ENCODE measurements at places on chromosomes 1 and 21.

DNA sequence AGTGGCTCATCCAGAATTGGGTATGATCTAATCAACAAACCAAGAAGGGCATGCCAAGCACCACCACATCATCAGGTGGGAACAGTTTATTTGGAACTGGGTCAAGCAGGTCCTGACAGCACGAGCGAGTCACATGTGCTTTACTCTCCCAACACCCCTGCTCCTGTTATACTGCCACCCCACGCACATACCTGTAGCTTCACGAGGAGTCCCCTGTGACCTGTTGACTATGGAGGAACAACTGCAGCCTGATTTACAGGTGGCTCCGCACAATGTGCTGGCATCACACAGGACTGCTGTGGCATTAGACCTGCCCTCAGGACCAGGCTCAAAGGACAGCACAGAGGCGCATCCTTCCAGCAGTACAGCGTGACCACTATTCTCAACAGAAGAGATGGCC is 70.8 kb upstream of the LRRN2 start:
- DNase-seq = no peak

GRCh38 chr1:246617156-246617555 is 50.9 kb downstream of the CNST start:
- no peak for DNase-seq

GRCh38 chr1:204493145-204493983 is 1.2 kb downstream of the PIK3C2B start:
- no peak for DNase-seq

GRCh38 chr1:228691211-228691610 is 44.1 kb upstream of the RHOU start:
- no peak for DNase-seq

GRCh38 chr1:77899647-77900320 is 11.4 kb downstream of the NEXN start:
- DNase-seq = no peak

GRCh38 chr1:179168536-179168935 is 60.9 kb downstream of the ABL2 start:
- no peak for DNase-seq

DNA sequence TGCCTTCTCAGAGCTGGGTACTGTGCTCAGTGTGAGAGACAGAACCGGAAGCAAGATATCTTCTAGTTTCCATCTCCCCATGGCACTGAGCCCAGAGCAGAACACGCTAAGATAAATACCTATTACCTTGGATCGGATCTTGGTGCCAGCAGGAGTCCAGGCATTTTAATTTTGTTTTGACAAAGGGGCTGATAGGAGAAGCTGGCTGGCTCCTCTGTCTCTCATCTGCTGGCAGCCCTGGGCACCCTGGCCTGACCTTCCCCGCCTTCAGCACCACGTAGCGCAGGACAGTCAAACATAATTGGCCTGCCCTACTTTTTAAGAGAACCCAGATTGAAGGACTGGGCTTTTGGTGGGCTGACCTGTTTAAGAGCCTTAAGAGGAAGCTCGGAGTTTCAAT is 160.7 kb upstream of the KLHDC7A start:
- no peak for DNase-seq

DNA sequence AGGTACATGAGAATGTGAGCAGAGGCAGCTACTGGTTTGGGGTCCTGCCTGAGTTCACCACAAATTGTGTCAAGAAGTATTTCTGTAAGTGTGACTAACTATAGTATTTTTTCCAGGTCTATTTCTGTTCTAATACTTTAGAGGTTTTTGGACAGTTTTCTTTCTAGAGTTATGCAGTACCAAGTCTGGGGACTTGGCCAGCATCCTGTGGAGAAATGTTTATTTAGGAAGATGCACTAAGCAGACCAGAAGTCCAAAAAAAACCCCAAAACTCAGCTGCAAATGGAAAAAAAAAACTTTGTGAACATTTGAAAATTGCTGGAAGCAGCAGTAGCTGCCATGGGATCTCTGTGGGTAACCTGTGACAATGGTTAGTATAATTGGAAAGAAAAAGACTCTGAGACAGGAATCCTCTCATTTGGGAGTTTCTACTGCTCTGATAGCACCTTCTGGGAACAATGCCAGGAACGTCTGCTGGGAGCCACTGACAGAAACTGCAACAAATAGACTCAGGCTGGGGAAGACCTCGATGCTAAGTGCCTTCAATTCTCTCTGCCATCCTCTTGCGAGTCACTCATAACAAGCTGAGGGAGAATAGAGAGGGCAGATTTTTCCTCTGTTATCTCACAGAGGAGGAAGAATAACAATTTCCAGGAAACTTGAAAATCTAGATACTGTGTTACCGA is 37.6 kb downstream of the OR10R2 start:
- DNase-seq = no peak

- no peak for DNase-seq
Observed at GRCh38 chr1:53063744-53064515, 1.9 kb downstream of the PODN start.

DNA sequence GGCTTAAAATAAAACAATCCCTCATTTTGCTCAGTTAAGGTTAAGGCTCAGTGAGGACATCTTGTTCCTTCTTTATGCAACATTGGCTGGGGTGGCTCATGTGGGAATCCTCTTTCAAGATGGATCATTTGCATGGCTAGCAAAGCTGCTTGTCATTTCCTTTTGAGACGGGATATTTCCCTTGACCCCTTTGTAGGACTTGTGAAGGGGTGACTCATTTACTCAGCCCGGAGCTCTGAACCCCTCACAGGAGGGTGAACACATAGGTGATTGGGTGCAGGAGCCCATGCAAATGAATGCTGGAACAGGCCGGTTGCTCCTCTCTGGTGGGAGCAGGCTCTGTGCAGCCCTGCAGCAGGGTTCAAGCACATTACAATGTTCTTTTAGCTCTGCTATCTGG is 15.8 kb upstream of the C8A start:
- DNase-seq = no peak

DNA sequence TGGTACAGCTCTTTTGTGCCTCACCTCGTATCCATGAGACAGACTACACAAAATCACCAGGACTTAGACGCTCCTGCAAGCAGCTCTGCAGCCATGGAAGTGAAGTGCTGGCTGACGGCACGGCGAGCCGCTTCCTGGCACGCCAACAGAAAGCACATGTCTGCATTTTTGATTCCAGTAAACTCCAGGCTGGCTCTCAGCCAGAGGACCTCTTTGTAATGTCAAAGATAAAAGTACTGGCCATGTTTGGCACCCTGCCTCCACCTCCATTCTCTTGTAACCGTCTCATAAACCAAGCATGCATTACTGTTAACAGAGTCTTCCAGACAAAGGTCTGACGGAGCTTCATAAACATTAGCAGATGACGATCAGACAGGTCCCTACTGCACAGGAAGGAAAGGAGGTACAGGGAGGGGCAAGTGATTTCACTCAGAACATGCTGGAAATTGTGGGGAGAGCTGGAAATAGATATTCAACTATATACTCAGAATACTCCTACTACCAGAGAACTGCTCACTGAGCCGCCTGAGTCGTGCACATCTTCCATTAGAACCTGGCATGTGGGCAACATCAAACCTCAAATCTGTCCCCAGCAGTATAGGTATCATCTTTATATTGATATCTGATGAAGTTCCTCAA is 632.0 kb downstream of the SMYD3 start:
- peak; percentile 52 for DNase-seq

DNA sequence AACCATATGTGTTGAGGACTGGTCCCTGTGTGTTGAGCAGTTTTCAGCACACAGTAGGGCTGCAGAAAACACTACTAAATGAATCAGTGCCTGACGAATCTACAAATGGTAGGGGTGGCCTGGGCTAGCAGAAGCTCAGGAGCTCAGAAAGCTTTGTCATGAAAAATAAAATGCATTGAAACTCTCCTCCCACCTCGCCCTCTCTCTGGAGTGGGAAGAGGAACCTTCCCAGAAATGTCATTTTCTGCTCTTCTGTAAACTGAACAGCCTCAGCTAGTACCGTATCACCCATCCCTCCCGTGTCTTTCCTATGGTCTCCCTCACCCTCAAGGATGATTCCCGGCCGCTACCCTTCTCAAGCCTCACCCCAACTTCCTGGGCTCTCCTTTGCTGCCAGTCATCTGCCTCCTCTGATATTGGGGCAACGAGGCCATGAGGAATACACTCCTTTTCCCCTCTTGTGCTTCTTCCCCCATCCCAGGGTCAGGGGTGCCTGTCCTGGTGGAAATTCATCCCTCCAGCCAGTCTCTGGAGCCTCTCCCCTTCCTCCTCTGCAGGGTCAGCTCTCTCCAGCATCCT is 734.5 kb downstream of the PTPRU start:
- DNase-seq = no peak

- no peak for DNase-seq
Observed at GRCh38 chr1:17273096-17273495, 24.2 kb downstream of the PADI3 start.

- no peak for DNase-seq
Observed at GRCh38 chr1:45304311-45305081, 22.2 kb upstream of the HPDL start.

GRCh38 chr1:203638103-203638475 is 11.5 kb downstream of the ATP2B4 start:
- no peak for DNase-seq

DNA sequence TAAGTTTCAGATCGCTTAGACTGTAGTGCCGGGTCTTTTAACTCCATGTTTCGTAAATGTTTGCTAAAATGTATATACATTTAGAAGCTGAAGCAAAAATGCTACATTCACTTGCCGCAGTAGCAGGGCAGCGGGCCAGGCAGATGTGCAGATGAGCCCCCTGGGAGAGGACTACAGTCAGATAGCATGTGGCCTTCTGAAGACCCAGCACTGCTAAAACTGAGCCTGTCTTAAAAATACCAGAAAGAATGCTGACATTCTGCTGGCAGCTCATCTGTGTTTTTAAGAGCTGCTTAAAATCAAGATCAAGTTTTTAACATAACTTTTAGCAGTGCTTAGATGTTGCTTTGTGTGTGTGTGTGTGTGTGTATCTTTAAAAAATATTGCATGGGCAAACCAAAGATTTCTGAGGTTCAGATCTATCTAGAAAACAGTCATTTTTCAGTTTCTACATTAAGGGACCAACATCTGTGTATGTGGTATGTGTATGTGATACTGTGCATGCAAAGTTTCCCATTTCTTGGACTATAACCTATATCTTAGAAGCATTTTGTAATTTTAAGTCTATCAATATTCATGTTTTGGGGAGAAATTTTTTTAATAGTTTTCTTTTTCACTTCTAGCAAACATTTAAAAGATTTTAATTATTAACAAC is 31.7 kb downstream of the CHRM3 start:
- DNase-seq = no peak

DNA sequence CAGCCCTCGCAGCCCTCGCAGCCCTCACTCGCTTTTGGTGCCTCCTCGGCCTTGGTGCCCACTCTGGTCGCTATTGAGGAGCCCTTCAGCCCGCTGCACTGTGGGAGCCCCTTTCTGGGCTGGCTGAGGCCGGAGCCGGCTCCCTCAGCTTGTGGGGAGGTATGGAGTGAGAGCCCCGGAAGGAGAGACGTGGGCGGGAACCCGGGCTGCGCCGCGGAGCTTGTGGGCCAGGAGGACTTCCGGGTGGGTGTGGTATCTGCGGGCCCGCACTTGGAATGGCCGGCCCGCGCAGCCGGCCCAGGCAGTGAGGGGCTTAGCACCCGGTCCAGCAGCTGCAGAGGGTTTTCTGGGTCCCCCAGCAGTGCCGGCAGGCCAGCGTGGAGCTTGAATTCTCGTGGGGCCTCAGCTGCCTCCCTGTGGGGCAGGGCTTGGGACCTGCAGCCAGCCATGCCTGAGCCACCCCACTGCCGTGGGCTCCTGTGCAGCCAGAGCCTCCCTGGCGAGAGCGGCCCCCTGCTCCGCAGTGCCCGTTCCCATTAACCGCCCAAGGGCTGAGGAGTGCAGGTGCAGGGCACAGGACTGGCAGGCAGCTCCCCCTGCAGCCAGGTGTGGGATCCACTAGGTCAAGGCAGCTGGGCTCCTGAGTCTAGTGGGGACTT is 9.9 kb upstream of the CFHR2 start:
- no peak for DNase-seq

DNA sequence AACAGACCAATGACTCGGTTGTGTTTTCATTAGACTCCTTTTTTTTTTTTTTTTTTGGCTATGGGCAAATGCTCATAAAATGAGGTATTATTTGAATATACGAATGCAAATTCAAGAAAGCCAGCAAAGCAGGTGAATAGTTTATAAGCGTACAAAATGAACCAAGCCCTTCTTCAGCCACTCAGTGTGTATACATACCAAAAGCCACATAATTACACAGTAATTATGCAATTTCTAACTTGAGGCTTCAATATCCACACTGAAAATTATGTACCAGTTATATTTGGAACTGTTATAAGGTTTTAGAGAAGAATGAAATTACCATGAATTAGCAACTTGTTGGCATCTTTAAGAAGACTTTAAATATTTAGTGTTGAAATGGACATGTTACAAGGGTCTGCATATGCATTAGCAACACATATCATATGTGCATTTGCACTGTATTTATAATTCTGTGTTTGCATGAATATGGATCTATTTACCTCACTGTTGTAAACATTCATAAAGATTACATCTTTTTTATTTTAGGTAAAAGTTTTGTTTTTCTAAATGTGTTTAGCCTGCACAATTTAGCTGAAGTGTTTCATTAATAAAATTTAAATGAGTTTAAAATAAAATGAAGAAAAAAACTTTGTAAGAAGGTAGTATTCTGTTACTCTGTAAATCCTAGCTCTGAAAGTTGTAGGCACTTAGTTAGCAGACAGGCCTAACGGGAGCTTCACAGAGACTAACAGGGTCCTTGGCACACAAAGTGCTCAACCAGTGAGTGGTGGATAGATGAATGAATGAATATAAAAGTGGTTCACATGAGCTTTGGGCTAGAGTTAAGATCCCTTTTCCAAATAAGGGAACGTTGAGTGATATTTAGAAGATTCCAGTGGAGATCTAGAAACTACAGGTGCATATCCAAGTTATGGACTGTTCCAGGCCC is 241.0 kb upstream of the NFIA start:
- no peak for DNase-seq
